ENCODE measurements at places on chromosomes 4 and X.
A peak's percentile ranks its signal among the peaks of the same experiment; 100 is the strongest.

DNA sequence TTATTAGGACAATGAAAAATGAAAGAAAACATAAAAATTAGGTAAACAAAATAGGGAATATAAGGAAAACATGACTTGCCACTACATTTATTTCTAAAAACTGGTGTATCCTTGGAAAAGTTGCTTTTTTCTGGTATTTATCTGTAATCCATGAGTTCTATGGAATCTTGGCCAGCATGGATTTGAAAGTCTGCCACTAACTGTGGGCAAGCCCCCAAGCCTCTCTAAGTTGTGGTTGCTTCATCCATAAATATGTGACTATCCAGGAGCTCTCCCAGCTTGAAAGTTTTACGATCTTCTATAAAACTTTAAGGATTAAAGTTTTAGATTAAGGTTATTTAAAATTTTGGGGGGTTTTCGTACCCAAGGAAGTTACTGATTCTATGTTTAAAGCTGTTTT lies 21.8 kb downstream of the RPS6KA3 start:
- DNase-seq: no peak

- no peak for DNase-seq
These were observed 33.7 kb downstream of the GABRB1 start for GRCh38 chr4:47065051-47065481.

DNA sequence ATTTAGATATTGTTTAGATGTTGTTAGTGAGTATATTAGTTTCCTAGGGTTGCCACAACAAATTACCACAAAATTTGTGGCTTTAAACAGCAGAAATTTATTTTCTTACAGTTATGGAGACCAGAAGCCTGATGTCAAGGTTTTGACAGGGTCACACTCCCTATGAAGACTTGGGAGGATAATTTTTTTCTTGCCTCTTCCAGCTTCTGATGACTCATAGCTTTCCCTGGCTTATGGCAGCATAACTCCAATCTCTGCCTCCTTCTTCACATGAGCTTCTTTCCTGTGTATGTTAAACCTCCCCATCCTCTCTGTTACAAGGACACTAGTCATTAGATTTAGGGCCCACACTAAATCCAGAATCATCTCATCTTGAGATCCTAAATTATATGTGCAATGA lies 20.9 kb upstream of the RAB40A start:
- DNase-seq: no peak

DNA sequence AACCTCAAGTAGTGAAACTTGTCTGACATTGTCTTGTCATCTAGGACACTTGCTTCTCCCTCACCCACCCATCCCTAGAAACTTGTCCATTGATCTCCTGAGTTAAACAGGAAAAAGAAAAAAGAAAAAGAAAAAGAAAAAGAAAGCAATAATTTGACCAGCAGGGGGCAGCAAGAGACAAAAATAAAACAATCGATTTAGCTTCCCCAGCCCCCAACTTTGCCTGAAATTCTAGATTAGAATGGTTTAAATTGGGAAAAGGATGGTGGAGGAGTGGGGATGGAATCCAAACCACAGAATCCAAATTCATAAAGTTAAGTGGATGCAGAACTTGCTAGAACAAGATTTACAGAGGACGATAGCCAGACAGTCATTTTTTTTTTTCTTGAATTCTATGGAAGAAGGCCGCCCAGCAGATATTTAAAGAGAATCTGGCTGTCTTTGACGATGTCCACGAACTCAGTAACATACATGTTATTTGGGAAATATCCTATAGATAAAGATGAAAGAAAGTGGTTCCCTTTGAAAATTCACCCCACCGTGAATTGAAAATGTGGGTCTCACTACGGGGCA lies 282.9 kb downstream of the USP46 start:
- peak; percentile 14 for DNase-seq

- peak; percentile 34 for DNase-seq
These were observed 275.2 kb downstream of the SPRY1 start for GRCh38 chr4:123671636-123672404.

- DNase-seq: no peak
These were observed 525.3 kb upstream of the MAGEB2 start for GRCh38 chrX:29690061-29690460.

GRCh38 chrX:13022926-13023325 lies 21.5 kb downstream of the FAM9C start:
- DNase-seq: peak; percentile 50

DNA sequence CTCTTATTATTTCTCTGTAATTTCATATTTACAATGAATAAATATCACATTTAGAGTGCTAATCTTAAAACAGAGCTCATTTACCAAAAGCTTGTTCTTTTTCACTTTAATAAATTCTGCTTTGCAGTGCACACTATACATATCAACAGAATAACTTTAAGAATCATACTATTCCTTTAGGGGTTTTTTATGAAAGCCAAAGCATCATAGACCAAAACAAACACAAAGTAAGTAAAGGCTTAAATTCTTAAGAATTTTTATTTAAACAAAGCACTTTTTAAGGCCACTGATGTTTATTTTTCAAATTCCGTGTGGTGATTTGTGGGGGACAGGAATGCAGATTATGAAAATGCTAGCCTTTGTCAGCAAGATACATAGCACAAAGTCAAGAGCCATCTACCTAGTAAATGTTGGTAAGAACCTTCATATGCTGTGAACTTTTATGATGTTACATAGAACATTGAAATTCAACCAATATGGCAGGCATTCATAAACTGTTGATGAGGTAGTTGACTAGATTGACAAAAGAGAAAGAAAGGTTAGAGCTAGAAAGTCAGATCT lies 17.8 kb downstream of the TIGD2 start:
- no peak for DNase-seq

DNA sequence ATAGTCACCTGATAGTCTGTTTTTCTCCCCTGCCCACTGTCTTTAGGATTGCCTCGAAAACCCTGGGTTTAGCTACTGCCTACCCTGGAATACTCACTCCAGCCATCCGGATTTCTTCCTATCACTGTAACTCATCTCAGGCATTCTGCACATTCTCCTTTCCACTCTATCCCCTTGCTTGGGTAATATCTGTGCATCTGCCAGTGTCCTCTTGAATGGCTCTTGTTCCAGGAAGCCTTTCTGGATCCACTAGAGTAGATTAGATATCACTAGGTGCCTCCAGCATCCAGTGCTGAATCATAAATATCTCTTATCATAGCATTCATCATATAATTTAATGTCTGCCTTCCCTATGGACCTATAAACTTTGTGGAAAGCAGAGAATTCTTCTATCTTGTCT lies 17.1 kb upstream of the GALNT7 start:
- no peak for DNase-seq

DNA sequence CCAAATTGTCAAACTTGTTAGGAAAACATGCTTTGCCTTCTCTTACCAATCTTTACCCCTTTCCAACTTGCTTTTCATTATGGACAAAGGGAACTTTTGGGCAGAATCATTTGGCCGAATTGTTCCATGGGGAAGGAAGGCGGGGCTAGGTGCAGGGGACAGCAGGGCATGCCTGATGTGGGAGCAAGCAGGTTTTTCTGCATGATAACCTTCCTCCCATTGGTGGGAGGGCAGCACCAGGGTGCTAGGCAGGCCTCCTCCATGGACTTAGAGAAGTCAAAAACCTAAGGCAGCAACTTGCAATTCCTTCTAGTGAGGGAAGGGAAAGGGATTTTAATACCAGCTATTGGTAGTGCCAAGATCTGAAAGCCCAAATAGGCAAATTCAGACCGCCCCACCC lies 260.5 kb downstream of the MAPK10 start:
- no peak for DNase-seq

- no peak for DNase-seq
These were observed 146.8 kb upstream of the PTCHD1 start for GRCh38 chrX:23187819-23188218.

DNA sequence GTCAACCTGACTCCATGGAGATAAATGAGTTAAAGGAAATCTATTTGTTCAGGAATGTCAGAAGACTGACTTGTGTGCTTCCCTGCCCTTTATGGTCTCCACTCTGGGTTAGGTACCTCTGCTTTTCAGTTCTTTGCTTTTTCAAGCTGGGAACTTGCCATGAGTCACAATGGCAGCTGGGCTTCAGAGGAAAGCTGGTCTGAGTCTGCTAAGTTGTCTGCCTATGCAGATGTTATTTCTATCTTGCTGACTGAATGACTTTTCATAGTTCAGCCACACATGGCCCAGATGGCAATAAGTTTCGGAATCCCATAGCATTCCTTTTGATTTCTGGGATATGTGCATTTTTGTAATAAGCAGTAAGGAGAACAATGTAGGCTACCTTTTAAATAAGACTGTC lies 337.9 kb upstream of the FGF13 start:
- DNase-seq: no peak

DNA sequence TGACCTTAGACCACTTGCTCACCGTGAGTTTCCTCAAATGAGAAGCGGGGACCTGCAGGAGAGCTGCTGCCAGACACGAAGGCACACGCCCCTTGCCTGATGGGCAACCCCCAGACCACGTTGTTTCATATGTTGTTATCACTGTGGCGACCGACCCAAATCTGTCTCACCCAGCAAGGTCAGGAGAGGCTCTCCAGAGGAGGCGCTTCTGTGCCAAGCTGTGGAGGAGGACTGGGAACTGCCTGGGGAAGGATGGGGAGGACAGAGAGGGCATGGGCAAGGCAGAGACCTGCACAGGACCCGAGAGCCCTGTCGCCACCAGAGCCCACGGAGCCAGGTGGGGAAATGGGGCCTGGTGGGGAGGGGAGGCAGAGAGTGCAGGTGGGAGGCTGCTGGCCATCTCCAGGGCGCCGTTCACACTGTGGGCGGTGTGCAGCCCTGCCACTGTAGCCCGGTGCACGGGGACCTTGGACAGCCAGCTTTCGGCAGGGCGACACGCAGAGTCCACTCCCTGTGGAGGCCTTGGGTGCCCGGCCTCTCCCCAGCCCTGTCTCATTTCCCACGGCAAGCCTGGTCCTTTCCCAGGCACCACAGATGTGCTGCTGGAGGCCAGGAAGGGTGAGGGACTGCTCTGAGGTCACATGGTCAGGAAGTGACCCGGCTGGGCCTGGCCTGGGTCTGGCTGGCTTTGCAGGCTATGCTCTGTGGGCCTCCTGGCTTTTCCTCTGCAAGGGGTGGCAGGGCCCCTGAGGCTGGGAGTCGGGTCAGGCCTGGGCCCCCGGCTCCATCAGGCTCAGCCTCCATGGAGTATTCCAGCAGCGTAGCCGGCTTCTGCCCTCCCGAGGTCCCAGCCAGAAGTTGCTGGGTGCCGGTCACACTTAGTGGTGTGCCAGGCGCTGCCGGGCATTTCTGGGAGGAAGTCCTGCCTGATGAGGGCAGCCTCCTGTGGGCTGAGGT lies 3.2 kb downstream of the HTRA3 start:
- DNase-seq: no peak

DNA sequence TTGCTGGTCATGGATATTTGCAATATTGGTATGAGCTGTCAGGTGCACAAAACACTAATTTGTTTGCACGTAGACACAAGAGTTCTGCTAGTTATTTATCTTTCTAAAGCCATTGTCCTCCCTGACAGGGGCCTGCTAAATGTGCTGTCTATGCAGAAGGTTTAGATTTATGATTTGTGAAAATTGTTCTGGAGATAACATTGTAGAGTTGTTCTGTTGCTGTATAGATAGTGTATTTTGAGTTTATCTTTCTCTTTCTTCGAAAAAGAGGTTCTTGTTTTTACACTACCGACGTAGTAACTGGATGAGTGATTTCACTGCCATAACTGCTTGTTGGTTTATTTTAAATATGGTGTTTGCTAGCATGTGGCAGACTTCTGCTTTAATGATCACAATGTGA lies 28.5 kb upstream of the FGG start:
- no peak for DNase-seq

GRCh38 chr4:20288047-20288650 lies 36.4 kb downstream of the SLIT2 start:
- DNase-seq: no peak

GRCh38 chrX:156002507-156002906 lies 5.0 kb downstream of the IL9R start:
- DNase-seq: no peak

DNA sequence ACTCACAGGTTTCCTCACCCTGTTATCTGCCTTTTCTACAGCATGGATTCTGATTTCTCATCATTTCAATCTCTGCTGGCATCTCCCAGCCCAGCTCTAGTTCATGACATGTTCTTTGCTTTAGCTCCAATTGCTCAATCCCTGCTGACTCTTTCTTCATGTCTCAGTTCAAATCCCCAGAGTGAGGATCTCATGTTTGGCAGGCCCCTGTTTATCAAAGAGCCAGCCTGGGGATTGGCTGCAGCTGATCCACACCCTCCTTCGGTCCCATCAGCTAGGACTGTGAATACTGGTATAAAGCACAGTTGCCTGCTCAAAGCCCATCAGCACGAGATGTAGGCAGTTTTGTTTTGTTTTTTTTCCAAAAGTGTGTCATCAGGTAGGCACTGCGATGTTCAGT lies 14.4 kb upstream of the CC2D2A start:
- DNase-seq: no peak

DNA sequence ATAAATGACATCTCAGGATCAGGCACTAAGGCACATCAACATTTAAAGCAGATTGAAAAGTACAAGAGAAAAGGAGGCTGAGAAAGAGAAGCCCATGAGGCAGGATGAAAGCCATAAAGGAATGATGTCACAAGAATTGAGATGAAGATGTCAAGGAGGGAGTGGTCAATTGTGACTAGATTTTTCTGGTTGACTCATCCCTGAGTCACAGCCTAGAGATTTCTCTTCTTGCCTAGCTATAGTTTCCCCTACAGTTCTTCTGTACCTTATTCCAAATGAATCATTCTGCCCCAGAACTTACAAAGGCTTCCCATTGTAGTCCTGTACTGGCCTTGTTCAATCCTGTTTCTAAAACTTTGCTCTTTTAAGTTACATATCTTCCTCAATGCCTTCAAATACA lies 3.4 kb upstream of the USP53 start:
- DNase-seq: peak; percentile 41

DNA sequence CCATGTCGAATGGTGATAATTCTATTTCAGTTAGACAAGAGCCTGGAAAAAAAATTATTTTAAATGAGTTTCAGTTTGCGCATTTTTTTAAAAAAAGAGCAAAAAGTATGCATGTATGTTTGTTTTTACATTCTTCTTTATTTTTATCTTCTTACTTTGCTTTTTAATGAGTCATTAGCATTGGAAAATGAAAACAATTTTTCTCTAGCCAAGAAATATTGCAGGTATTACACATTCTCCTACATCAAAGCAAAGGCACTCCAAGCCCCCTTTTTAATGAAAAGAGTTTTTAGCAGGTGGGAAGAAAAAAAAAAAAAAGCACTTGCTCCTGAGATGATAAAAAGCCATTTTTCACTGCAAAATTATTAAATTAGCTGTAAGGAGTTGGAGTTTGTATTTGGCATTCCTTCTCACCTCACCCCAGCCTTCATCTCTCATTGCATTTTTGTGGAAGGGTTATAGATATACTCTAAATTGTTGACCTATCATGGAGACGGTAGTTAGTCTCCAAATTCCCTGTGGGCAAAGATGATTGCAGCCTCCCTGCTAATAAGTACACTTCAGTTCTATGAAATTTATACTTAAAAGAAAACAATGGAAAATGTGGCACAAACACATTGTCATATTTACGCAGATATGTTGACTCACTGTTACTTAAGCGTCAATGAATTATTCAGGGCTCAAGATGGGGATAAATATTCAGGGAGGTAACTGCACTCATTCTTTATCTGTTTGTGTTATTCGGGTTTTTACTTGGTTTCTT lies 43.8 kb downstream of the PALLD start:
- DNase-seq: no peak

DNA sequence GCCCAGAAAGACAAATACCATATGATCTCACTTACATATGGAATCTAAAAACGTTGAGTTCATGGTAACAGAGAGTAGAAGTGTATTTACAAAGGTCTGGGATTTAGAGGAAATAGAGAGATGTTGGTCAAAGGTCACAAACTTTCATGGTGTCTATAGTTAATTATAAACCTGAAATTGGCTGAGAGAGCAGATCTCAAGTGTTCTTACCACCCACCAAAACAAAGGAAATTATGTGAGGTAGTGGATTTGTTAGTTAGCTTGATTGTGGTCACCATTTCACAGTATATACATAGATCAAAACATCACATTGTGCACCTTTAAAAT lies 186.8 kb downstream of the NWD2 start:
- no peak for DNase-seq

All from GM13977 (cell line).